Activated CD4-positive, alpha-beta T cell treated with anti-CD3 and anti-CD28 coated beads, Interleukin-2, amount 10 ng/mL, durations not matched to agents 7 days and 5 days (primary cell): ENCODE measurements at places on chromosomes 5 and 9. TPM values are rescaled to one million over a fixed set of nuclear protein-coding genes. Genes with fewer than 3 reads are reported as not detected.

The SPINK1 gene
- total RNA-seq = not detected

The PCDHGA8 gene
- not detected for total RNA-seq

The PGM5 gene
- total RNA-seq = not detected

The ISL1 gene
- not detected for total RNA-seq

The PLAC8L1 gene
- 0.47 TPM for total RNA-seq
